Activated CD4-positive, alpha-beta T cell treated with anti-CD3 and anti-CD28 coated beads, Interleukin-2, amount 10 ng/mL, durations not matched to agents 7 days and 5 days (primary cell): ENCODE measurements at places on chromosomes 6 and 20.
A peak's percentile ranks its signal among the peaks of the same experiment; 100 is the strongest.

DNA sequence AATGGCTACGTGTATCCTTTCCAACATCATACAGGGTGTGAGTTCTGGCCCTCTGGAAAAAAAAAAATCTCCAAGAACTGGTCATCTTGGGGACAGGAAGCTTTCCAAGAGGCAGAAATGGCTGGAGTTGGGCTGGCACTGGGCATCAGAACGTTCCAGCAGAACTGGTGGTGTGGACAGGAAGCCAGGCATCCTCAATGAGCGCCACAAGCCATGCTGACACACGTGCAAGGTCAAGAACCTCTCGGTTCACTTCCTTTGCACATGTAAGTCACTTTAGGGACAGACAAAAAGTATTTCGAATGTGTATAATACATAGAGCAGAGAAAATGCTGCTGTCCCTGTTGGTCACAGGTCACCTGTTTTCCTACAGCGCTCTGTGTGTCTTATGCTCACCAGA lies 27.4 kb upstream of the RIN2 start:
- no peak for DNase-seq

GRCh38 chr20:4601630-4602296 lies 119.9 kb upstream of the PRND start:
- DNase-seq = no peak

DNA sequence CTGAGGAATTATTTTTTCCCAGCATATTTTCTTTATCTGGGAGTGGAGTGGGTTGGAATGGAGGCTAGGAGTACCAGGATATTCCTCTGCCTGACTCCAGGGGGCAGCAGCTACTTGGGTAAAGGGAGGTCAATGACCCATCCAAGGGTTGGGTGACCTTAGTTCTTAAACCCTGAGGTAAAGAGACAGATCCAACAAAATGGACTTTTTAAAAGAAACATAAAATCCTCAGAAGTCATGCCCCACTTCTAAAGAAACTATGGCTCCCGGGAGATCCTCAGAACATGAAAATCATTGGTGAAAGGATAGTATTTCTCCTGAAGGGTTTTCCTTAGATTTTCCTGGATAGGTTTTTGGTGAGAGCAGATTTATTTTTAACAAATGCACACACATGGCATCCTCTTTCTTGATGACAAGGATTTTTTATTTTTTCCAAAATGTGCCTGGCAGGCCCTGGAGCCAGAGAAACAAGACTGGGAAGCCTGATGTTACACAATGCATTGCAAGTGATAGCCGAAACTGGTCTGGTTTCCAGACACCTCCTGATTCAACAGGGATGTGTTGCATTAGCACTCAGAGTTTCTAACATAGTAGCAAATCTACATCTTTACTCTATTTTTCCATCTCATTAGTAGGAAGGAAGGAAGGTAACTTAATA lies 240.9 kb upstream of the BTBD3 start:
- peak; percentile 16 for DNase-seq

DNA sequence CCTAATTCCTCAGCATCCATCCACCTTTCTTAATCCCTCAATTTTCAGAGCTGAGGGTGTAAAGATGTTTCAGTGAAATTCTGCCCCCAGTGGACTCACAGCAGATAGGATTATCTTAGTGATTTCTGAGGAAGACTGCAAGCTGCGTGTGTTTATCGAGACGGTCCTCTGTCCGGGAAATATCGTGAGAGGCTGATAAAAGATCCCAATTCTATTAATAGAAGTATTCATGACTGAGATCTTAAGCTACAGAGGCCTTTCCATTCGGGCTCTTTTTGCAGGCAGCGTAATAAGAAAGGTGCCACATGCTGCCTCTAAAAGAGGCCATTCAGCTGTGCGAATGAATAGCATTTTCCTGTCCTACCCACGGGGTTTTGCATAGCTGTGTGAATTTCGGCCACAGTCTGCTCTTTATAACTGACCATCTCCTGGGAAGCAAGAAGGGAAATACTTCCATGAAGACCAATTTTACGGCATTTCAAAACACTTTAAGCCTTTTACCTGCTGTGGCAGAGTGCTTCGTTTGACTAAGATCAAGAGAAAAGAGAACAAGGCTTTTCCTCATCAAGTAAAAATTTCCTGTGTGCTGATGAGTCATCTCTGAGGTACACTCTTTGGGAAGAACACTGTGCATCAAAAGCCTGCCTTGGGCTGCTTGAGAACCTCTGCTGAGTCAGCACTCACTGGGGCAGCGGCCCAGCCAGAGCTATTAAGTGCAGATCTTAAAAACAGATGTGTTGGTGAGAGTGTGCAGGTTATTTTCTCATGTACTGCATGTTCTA lies 208.8 kb downstream of the ARHGAP18 start:
- no peak for DNase-seq

DNA sequence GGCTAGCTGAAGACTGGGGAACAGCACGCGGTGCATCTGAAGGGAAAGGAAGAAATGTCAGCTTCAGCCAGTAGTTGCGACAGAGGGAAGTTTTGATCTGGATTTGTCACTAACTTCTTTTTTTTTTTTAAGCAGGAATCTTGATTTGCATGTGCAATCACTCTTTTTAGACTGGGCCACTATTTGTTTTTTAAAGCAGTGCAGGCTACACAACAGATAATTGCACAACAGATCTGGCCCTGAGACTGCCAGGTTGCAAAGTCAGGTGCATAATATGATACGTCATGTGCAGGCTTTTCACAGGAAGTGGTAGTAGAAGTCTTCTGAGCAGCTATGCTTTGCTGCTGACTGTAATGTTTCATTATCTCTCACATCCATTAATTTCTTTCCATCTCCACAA lies 13.5 kb downstream of the PFDN4 start:
- peak; percentile 43 for DNase-seq

GRCh38 chr20:57996465-57996864 lies 232.0 kb downstream of the ANKRD60 start:
- no peak for DNase-seq

DNA sequence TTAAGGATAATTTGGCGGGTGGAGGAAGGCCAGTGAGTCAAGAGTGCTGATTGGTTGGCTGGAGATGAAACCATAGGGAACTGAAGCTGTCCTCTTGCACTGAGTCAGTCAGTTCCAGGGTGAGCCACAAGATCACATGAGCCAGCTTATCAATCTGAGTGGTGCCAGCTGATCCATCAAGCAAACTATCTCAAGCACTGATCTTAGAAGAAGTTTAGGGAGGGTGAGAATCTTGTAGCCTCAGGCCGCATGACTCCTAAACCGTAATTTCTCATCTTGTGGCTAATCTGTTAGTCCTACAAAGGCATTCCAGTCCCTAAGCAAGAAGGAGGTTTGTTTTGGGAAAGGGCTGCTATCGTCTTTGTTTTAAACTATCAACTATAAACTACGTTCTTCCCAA lies 954.3 kb downstream of the KIF16B start:
- no peak for DNase-seq
